ENCODE measurements at places on chromosomes 3 and 15.

GRCh38 chr15:84811151-84811550 is 6.0 kb upstream of the ALPK3 start:
- no peak for DNase-seq

GRCh38 chr15:68507447-68507846 is 71.3 kb upstream of the CORO2B start:
- DNase-seq, result no peak

DNA sequence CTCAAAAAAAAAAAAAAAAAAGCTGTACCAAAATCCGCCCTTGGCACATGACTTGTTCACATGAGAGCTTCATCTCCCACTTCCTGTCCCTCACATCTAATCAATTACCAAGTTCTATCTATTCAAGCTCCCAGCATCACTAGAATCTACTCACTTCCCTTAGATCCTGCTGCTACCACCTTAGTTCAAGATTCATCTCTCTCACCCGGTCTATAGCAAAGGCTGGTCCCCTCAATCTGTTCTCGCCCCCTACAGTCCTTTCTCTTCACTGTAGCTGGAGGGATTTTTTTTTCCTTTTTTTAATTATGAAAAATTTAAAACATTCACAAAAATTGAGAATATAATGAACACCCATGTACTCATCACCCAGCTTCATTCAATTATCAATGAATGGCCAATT is 16.7 kb upstream of the GPR160 start:
- DNase-seq, result no peak

DNA sequence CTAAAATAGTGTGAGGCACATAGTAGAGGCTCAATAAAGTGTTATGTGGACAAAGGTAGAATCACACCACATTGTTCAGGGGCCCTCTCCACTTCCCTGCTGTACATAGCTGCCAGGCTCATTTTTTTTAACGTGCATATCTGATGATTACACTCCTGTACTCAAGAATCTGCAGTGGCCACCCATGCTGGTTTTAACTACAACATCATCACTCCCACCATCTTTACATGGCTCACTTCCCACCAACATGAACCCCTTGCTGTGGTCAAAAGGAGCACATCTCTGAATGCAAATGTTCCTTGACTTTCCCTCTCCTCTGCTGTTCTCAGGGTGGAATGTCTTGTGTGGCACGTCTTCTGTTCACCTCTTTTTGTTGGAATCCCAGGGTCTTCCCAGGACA is 76.7 kb downstream of the FEM1B start:
- DNase-seq, result no peak

- no peak for DNase-seq
Observed at GRCh38 chr3:135261916-135262315, 466.9 kb downstream of the EPHB1 start.

DNA sequence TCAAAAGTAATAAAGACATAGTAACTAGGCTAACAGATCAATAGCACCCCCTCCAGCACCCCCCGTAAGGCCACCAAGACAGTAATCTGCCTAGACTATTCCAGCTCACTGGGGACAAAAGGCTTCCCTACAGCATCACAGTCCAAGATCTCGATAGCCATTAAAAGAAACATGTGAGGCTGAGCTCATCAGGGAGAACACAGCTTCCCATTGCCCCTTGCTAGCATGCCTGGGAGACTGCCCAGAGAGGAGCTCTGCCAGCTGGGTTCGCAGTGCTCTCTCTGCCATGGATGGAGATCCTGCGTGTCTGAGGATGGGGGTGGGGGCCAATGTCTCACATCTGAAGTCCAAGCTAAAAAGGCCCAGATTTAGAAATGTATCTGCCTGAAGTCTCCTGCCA is 17.8 kb downstream of the LRIG1 start:
- DNase-seq, result no peak

- no peak for DNase-seq
Observed at GRCh38 chr3:23981136-23981535, 36.0 kb downstream of the NR1D2 start.

- DNase-seq, result no peak
Observed at GRCh38 chr3:115111632-115112031, 35.5 kb downstream of the ZBTB20 start.

GRCh38 chr3:28117598-28117997 is 123.8 kb upstream of the CMC1 start:
- no peak for DNase-seq

DNA sequence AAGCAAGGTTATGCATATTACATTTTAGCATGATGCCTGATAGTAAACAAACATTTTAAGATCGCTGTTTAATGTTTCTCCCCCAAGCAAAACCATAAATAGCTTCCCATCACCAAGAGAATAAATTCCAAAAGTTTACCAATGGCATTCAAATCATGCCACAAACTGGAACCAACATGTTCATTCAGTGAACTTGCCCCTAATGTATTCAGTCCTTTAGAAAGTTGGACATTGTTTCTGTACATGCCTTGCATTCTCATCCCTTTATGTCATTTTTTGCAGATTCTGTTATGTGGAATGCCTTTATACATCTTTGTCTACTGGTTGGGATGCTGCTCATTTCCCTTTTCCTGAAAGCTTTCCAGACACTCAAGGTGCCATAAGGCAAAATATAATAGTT is 105.5 kb downstream of the PYDC2 start:
- no peak for DNase-seq

GRCh38 chr15:58556541-58556940 is 124.8 kb downstream of the LIPC start:
- DNase-seq, result no peak

DNA sequence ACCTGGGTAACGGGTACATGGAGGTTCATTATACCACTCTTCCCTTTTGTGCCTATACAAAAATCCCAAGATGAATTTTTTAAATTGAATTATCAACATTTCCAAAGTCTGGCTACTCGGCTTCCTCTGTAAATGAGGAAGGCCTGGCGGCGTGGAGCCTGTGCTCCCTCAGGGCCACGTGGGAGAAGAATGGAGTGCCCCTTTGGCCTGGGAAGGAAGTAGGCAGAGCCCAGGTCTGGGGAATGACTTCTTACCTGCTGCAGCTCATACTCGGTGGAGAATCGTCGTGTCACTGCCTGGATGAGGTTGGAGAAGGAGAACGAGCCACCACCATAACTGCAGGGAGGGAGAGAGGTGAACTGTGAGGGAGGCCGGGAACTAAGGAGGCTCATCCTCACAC is 14.1 kb downstream of the MESP2 start:
- DNase-seq, result no peak

GRCh38 chr15:72034351-72034750 is 83.6 kb downstream of the MYO9A start:
- no peak for DNase-seq

GRCh38 chr3:93923006-93923405 is 50.7 kb downstream of the PROS1 start:
- no peak for DNase-seq

DNA sequence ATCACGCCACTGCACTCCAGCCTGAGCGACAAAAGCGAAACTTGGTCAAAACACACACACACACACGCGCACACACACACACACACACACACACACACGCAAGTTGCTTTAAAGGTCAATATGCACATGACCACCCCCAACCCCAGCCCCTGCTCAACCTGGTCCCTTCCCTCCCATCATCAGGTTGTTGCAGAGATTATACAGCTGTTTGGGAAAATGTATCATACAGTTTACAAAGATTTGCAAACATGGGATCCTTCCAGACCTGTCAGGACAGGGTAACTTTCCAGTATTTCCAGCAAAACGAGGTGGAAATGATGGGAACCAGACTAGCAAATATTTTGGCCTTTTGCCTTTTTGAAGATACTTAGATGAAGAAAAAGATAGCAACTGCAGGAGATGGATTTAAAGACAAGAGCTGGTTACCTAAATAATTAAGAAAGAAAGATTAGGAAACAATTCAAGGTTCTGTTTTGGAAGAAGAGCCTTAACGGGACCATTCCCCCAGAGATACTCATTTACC is 80.2 kb downstream of the TNIK start:
- DNase-seq, result no peak

DNA sequence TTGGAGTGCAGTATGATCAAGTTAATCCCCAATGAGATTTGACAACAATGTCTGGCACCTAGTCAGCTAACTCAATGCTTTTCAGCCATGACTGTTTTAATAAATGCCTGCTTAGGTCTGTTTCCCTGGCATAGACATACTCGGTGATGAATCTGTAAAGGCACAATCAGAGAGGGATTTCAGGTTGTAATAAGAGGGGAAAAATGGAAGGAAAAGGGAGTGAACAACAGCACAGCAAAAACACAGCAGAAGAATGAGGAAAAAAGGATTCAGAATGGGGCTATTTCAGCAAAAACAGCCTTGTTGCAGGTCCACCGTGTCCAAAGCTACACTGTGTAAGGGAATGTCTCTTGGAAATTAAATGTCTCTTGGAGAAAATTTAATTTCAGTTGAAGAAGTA is 19.3 kb upstream of the CHD2 start:
- no peak for DNase-seq

GRCh38 chr3:23239211-23240068 is 36.3 kb downstream of the UBE2E2 start:
- DNase-seq, result no peak

DNA sequence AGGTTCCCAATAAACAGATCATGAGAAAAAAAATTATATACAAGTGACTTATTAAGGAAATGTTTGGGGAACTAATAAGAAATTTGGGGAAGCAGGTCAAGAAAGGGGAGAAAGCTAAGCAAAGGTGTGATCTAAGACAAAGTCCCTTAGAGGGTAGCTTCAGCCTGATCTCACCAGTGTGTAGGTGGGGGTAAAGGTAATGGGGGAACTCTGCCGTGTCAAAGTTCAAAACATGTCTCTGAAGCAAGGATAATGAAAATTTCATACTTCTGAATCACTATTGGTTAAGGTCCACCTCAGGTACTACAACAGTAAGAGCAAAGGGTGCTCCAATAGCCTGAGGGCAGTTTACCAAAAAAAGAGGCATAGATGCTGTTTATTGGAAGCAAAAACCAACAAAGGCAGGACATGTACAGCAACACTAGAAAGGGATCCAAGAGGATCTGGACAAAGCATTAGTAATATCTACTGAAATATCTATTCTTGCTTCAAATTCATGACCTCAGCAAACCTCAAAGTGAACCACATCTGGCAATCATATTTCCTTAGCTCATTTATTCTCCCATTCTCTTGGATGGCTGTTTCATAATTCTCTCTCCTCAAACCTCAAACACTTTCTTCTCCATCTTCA is 6.9 kb downstream of the ACAD11 start:
- no peak for DNase-seq

DNA sequence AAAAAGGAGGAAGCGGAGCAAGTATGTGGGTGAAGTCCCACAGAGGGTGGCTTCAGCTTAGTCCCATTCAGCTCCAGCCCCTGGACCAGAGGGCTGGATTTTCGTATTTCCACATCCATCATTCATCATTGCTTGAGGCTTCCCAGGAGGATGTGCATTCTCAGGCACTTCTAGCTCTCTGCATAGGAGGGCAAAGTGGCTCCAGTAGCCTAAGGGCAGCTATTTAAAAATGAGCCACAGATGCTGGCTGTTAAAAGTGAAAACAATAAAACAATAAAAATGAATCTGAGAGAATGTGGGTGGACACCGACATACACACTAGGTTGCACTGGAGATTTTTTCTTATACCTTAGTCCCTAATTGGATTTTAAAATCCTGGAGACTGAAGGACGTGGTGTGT is 629.2 kb upstream of the ZNF385D start:
- DNase-seq, result no peak

All from NCI-H187 treated with DMSO at 0.1 percent for 48 hours (cell line).